ENCODE measurements at places on chromosomes 16 and 17. TPM values are rescaled to one million over a fixed set of nuclear protein-coding genes. Genes with fewer than 3 reads are reported as not detected.

GSG1L gene
- 1.7 TPM for total RNA-seq

OTOP2 gene
- total RNA-seq = not detected

CNTNAP1 gene
- total RNA-seq = 14.6 TPM

NLRC3 gene
- total RNA-seq = 1.2 TPM

SP6 gene
- 2.2 TPM for total RNA-seq

NGFR gene
- total RNA-seq = 11.7 TPM

Measured in urinary bladder (tissue), 4 donors.